Peyer's patch (tissue), 4 donors: ENCODE measurements at places on chromosomes 11 and 22.

DNA sequence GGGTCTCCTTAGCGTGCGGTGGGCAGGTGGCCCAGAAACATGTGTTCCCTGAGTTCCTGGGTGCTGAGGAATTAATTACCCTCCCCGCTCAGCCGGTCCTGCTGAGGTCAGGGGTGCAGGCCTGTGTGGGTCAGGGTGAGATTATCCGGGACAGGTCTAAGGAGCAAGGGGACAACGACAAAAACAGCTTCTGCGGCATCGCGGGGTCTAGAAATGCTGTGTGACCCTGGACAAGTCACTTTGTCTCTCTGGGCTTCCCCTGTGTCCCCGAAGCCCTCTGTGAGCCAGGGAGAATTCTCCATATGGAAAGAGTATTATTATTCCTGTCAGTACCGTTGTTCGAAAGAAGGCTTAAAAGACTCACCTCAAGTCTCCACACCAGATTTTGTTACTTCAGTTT lies 186.1 kb downstream of the MN1 start:
- DNase-seq, result no peak

GRCh38 chr22:44780876-44781449 lies 28.6 kb downstream of the ARHGAP8 start:
- no peak for DNase-seq

- no peak for DNase-seq
Observed at GRCh38 chr11:42253156-42253555, 793.7 kb upstream of the LRRC4C start.

GRCh38 chr11:69272831-69273485 lies 21.0 kb upstream of the MYEOV start:
- no peak for DNase-seq

- no peak for DNase-seq
Observed at GRCh38 chr11:112394304-112394703, 133.6 kb upstream of the PLET1 start.

- no peak for DNase-seq
Observed at GRCh38 chr11:31655483-31655882, 145.9 kb downstream of the ELP4 start.
